T-helper 2 cell (primary cell): ENCODE measurements at places on chromosomes 5 and 9.
A peak's percentile ranks its signal among the peaks of the same experiment; 100 is the strongest.

DNA sequence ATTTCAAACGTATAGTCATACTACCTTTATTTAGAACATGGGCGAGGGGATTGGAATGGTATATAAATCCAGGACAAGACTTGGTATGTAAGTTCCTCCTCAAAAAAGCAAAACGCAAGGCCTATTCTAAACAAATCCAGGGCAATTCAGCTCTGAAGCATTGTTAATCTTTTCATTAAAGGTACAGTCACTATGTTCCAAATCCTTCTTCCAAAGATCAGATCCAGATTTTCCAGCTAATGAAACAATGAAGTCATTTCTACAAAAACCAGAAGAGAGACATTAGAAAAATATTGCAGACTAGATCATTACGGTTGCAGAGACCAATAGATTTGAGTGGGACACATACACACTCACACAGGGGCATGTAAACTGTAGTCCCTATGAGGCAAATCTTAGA, 116.1 kb upstream of the BNC2 start:
- no peak for DNase-seq

- DNase-seq, result no peak
Measured at GRCh38 chr5:148012801-148013200, 51.0 kb upstream of the SPINK5 start.

DNA sequence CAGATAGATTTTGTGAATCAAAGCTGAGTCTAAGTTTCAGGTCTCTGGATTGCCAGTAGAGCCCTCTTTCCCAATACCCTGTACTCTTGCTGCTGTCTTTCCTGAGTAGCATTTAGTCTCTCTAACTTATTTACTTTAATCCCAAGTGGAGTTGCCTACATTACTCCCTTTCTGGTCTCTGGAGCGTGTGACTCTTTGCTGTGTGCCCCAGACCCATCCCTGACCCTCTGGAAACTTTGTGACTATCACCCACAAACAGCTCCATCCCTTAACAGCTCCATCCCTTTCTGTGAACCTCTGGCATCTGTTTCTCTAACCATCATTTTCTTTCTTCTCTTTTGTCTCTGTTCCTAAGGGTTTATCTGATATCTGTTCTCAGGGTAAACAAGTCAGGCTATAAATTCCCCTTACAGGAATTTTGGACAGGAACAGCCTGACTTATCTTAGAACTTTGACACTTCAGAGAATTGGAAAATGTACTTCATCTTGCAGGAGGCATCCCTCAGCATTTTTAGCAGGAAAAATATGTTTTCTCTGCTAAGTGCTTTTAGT, 1167.1 kb upstream of the SEMA6A start:
- no peak for DNase-seq

- DNase-seq, result no peak
Measured at GRCh38 chr5:67028371-67028770, 168.2 kb downstream of the CD180 start.

- no peak for DNase-seq
Measured at GRCh38 chr9:27353474-27354229, 56.7 kb upstream of the EQTN start.

DNA sequence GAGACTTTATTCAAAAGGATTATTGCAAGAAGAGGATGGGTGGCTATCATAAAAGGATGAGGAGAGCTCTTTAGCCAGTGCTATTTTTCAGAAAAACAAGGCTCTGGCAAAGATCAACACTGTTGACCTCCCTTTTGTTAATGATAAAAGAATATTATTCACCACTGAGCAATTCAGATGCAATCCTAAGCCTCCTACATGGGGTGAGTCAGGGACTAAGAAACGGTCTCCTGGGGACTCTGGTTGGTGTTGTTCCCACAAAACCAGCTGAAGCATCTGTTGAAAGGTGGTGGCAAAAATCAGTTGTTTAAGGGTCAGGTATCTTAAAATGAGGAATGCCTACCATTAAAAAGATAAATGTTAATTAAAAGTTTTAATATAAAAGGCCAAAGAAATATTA, 7.7 kb upstream of the GCNT1 start:
- no peak for DNase-seq

DNA sequence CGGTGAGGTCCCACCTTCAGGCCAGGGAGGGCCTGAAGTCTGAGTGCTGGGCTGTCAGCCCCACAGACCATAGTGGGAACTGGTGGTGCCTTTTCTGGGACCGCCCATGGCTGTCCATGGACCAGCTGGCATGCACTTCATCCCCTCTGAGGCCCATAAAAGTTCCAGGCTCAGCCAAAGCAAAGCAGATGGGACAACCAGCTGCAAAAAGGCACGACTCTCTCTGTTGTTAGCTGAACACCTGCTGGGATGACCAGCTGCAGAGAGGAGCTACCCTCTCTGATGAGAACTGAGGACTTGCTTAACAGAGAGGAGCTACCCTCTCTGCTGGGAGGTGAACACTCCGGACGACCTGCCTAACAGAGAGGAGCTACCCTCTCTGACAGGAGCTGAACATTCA, 844.3 kb upstream of the DMAC1 start:
- no peak for DNase-seq

GRCh38 chr5:81768935-81769452, 18.1 kb upstream of the SSBP2 start:
- DNase-seq, result no peak

- peak; percentile 89 for DNase-seq
Measured at GRCh38 chr5:116084871-116085715, at the start of gene COMMD10. Gene COMMD10 (plus strand): TSS chr5:116085025.

GRCh38 chr9:129223551-129224208, 45.6 kb upstream of the IER5L start:
- DNase-seq, result no peak

DNA sequence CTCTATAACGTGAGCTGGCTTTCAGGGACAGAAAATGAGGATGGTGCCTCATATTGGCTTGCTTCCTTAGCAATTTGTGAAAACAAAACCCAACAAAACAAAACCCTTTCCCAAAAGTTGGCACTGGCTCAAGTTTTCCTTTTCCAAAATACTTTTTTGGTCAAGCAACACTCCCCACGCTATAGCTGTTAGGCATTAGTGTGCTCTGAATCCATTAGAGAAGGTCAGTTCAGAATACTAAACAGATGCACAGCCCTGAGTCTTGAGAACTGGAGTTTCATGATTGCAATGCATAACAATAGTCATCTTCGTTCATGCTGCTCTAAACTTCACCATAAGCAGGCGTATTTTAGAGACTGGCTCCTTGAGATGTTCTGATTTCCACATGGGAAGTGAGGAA, 172.0 kb upstream of the KLF9 start:
- no peak for DNase-seq

GRCh38 chr5:178111925-178112324, 1.4 kb upstream of the N4BP3 start:
- DNase-seq, result no peak

DNA sequence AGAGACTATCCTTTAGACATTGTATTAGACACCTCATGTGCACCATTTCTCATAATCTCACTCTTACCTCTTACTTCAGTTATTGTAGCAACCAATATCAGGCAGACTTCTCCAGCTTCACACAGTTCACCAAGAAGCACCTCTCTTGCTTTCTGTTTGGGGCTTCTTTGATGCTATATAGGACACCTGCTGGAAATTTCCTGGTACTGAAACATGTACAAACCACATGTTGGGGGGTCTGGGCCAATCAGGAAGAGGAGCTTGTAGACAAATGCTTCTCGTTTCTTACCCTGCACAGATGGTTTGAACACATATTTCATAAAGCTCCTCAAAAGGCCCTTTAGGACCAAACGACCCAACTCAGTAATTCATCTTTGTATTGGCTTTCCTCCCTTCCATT, 212.1 kb downstream of the IZUMO3 start:
- no peak for DNase-seq

DNA sequence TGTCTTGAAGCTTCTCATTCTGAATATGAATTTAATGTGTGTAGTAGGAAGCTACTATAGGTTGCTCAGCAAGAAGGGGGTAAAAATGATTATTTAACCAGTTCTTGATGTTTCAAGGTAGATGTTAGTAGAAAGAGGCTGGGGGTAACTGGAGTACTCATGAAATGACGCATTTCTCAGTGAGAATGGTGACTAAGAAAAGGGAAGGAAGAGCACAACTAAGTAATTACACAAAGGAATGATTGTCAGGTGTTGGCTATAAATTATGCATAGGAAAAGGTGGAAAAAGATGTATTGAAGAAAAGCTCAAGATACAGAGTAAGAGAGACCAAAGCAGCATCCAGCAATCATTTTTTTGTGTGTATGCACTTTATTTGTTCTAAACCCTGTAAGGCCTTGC, 1.4 kb upstream of the PSIP1 start:
- DNase-seq, result no peak

DNA sequence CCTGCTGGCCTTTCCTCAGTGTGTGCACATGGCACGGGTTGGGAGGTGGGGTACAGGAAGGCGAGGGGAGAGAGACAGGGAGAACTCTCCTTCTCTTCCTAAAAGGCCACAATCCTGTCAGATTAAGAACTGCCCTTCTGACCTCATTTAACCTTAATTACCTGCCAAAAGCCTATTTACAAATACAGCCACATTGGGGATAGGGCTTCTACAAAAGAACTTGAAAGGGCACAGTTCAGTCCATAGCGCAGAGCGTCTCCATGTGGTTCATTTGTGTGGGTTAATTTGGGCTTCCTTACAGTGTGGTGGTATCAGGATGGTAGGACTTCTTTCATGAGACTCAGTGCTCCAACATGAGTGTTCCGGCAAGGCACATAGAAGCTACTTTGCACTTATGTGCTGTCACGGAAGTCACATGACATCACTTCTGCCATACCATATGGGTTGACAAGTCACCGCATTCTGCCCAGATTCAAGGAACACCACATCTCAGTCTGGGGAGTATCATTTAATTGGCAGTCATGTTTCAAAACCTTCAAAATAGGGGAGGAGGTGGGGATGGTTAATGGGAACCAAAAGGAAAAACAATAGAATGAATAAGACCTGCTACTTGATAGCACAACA, 46.8 kb downstream of the NLN start:
- DNase-seq, result no peak

DNA sequence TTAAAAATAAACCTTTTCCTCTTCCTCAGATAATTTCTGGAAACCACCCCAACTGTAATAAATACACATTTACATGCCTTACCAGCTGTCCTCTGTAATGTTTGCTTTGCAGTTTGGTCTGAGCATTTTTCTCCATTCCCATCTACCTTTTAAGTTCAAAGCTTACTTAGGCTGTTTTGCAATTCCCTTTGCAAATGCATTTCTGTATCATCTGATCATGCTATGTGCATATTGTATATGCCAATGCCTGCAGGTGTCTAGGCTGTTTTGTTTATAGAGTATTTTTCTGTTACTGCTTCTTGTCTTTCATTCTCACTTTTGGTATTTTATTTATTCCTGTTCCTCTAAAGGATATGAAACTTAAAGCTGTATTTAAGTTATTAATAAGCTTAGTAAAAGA, 86.3 kb downstream of the SLC44A1 start:
- DNase-seq, result no peak

DNA sequence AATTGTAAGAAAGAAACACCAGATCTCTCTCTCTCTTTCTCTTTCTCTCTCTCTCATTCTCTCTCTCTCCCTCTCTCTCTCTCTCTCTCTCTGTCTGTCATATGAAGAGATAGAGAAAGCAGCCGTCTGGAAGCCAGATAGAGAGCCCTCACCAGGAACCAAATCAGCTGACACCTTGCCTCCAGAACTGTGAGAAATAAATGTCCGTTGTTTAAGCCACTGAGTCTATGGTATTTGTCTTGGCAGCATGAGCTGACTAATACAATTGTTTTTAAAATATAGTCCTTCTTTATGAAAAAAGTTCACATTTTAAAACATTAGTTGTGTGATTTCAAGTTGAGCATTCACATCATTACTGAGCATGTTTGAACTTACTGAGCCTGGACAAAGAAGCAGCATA, 275.6 kb downstream of the CETN3 start:
- DNase-seq, result no peak

- no peak for DNase-seq
Measured at GRCh38 chr9:134419684-134420076, 93.4 kb downstream of the RXRA start.

- DNase-seq, result no peak
Measured at GRCh38 chr5:90747693-90748092, 189.1 kb downstream of the ADGRV1 start.

DNA sequence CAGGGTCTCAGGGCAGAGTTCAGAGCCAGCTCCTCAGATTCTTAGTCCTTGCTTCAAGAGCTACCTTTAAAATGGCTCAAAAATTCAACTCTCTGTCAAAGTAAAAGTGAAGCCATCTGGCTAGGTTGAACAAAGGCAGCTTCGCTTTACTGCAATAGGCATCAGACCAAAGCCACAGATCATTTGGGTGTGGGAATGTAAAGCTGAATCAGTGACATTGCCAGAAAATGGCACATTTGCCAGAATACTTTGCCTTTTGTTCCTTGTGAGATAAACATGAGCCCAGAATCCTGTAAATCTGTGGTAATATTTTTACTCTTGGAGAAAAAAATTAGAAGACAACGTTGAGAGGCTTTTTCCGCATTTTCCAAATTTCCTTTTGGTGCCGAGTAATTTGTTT, 210.5 kb downstream of the PALM2AKAP2 start:
- DNase-seq, result no peak

DNA sequence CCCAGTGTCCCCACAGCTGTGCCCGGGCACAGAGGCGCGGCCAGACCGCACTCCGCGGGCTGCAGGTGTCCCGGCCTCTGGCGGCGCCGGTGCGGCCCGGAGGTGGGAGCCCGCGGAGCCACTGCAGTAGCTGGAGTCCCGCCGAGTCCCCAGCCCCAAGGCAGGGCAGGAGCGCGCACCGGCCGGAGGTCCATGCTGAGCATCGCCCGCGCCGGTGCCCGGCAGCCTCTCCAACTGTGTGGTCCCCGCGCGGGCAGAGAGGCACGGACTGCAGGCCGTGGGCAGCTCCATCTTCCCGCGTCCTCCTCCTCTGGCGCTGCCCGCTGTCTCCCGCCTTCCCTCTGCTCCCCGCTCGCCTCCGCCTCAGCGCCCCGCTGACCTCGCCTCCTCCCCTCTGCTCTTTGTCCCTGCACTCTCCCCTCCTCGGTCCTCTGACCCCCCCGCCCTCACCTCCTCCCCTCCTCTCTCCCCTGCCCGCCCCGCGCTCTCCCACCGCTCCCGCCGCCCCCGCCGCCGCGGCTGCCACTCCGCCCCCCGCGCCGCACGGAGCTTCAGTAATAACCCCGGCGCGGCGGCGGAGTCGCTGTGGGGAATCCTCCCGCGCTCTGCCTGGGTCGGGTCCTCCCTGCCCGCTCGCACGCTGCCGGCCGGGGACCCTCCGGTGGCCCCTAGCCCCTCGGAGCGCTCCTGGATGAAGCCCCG, at the start of gene ADAMTS16:
TSS of gene ADAMTS16 (plus strand) at position 554 of the 702 bp plus-strand sequence. CDS start at position 692, 138 bp downstream.
- DNase-seq, result no peak

GRCh38 chr5:72246954-72247442, 73.0 kb downstream of the MRPS27 start:
- DNase-seq, result no peak

GRCh38 chr5:122121479-122122465, 7.6 kb upstream of the ZNF474 start:
- DNase-seq, result no peak

GRCh38 chr5:89168766-89169165, 285.8 kb upstream of the MEF2C start:
- no peak for DNase-seq
